ENCODE measurements at places on chromosomes 13 and 19. TPM values are rescaled to one million over a fixed set of nuclear protein-coding genes. Genes with fewer than 3 reads are reported as not detected.

The UNC13A gene
- total RNA-seq, result 0.10 TPM

The BBC3 gene
- total RNA-seq, result 3.6 TPM

The ENOX1 gene
- total RNA-seq, result 8.2 TPM

The LSM7 gene
- 49.6 TPM for total RNA-seq

The ZNF575 gene
- 1.7 TPM for total RNA-seq

The CACNA1A gene
- 0.84 TPM for total RNA-seq

The EDNRB gene
- 144 TPM for total RNA-seq

The SPHK2 gene
- 14.0 TPM for total RNA-seq

The SLC10A2 gene
- total RNA-seq, result not detected

The IZUMO1 gene
- 2.0 TPM for total RNA-seq

The DLEU7 gene
- total RNA-seq, result 0.32 TPM

The RNF225 gene
- not detected for total RNA-seq

The CEACAM8 gene
- total RNA-seq, result 0.13 TPM

The ZNF221 gene
- 4.1 TPM for total RNA-seq

The SRRM5 gene
- total RNA-seq, result 0.22 TPM

The SHC2 gene
- 29.1 TPM for total RNA-seq

The ZNF208 gene
- total RNA-seq, result 5.2 TPM

The PNMA8A gene
- 1.2 TPM for total RNA-seq

The MYCBP2 gene
- total RNA-seq, result 238 TPM

The ATP4A gene
- not detected for total RNA-seq

The SIAH3 gene
- not detected for total RNA-seq

The SLC1A6 gene
- not detected for total RNA-seq

The BIVM gene
- 11.9 TPM for total RNA-seq

The ZNF761 gene
- 11.0 TPM for total RNA-seq

The TYROBP gene
- 201 TPM for total RNA-seq

The ZNF681 gene
- total RNA-seq, result 0.96 TPM

The ZNF837 gene
- 0.48 TPM for total RNA-seq

The ELAVL3 gene
- total RNA-seq, result not detected

The ZNF528 gene
- 11.0 TPM for total RNA-seq

The ZNF878 gene
- not detected for total RNA-seq

The TEX26 gene
- total RNA-seq, result 0.45 TPM

The ZNF100 gene
- 17.7 TPM for total RNA-seq

The RGCC gene
- total RNA-seq, result 205 TPM

The PCDH8 gene
- not detected for total RNA-seq

The TRPM4 gene
- total RNA-seq, result 17.0 TPM

The TMEM259 gene
- total RNA-seq, result 143 TPM

The MATK gene
- 3.3 TPM for total RNA-seq

The CTXN1 gene
- 0.96 TPM for total RNA-seq

The INSL3 gene
- 0.61 TPM for total RNA-seq

The TMEM86B gene
- total RNA-seq, result 1.6 TPM

The MICOS13 gene
- 75.4 TPM for total RNA-seq

The SSC5D gene
- total RNA-seq, result 13.9 TPM

The PLK5 gene
- total RNA-seq, result not detected

The SMIM24 gene
- total RNA-seq, result 0.42 TPM

The CASP14 gene
- not detected for total RNA-seq

The LRRC8E gene
- total RNA-seq, result 1.8 TPM

The NDFIP2 gene
- 19.1 TPM for total RNA-seq

The MAN2B1 gene
- 106 TPM for total RNA-seq

The KLK14 gene
- not detected for total RNA-seq

The RNF17 gene
- total RNA-seq, result 0.58 TPM

The SLC6A16 gene
- 3.1 TPM for total RNA-seq

Data from mesenteric fat pad (tissue), 1 donor.